CD4-positive, alpha-beta T cell treated with Interleukin-4 for 4 hours (primary cell): ENCODE measurements at places on chromosomes 13 and 19.

GRCh38 chr19:55131421-55131820, 14.0 kb upstream of the PPP1R12C start:
- DNase-seq, result no peak

DNA sequence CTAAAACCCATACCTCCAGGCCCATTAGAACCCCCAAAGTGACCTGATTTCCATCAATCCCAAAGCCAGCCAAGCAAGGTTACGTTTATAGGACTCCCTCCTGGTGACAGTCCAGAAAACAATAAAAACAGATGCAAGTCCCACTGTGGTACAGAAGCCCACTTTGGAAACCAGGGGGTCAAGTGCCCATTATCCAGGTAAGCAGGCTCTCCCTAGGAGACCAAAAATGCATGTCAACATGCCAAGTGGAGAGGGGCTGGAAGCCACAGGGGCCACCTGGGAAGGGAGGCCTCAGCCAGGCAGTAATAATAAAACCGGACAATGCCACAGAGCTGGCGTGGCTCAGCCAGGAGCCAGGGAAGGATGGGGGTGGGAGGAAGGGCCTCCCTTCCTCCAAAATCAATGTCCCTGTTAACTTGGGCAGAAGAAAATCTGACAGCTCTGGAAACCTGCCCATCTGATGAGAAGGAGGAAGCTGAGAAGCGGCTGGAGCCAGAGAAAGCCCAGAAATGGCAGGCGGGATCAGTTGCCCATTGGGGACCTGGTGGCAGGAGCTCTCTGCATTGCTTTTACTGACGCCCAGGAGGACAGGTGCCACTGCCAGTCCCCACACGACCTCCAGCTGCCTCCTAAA, 160.4 kb downstream of the ZIC5 start:
- DNase-seq, result no peak

GRCh38 chr13:52353193-52353592, 52.8 kb downstream of the THSD1 start:
- DNase-seq, result no peak

DNA sequence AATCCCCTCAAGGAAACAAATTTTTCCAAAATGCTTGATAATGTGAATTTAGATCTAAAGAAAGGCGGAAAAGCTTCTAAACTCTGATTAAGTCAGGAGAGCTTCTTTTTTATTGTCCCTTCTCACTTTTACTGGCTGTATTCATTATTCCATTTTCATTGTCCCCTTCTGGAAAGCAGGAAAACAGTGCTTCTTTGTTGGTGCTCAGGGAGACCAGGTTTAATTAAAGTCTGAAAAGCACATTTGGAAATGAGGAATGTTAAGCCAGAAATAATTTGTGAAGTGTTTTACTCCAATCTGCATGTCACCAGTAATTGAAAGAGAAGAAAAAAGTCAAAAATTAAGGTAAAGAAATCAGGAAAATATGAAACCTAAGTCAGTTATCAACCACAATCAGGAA, 43.5 kb upstream of the TSC22D1 start:
- DNase-seq, result no peak

DNA sequence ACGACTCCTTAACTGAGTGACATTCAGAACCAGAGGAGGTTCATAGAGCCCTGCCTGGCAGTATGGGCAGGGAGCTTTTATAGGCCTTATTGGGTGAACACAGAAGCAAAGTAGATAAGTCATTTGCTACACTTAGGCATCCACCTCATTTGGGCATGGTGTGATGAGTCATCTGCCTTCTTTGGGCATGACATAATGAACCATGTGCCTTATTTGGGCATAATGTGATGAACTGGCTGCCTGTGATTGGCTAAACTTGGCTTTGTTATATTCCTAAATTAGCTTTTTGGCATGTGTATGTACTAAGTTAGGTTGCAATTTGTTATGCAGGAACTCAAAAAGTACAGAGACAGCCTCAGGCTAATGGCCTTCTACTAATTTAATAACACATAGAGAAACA, 2210.2 kb upstream of the PCDH20 start:
- no peak for DNase-seq

GRCh38 chr13:90997951-90998350, 349.5 kb upstream of the MIR17HG start:
- DNase-seq, result no peak

GRCh38 chr19:984165-984967, at the start of gene WDR18:
WDR18 (plus strand) TSS chr19:984345; CDS start chr19:984354, 9 bp downstream.
- DNase-seq, result peak; percentile 86
